Inflammatory macrophage treated with lipopolysaccharide for 4 hours (primary cell): ENCODE measurements at places on chromosomes 13 and 19.

DNA sequence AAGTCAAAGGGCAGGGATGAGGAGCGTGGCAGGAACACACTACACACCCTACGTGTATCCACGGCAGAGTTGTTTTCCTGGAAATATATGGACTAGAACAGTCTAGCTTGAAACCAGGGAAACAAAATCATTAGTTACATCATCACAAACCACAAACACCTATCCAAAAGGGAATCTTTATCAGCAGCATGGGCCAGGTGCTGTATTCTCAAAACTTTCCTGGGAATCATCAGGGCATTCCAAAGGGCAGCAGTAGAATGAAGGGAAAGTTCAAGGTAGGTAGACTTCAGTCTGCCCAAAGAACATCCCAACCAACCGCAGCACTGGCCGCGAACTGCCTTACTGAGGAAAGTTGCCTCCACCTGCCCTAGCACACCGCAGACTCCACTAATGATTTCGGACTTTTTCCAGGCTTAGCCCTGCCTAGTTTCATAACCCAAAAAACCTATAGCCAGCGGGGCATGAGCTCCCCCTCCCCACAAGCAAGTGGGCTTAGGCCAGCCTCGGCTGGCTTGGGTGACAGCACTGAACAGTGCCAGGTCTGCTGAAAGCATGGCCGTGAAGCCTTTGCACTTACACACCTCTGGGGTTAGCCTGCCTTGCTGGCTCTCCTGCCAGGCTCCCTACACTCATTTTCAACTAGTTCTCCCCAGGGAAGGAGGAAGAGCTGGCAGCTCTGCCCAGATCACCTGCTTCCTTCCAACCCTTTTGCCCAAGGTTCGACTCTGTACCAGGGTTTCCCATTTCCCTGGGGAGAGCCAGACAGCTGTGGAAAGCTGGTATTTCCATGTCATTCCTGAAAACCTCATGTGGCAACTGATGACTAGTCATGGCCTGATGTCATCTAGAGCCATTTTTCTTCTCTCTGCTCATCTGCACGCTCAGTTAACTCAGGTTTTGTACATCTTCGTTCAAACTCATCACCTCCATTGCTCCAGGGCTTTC, 77.3 kb upstream of the UBAC2 start:
- no peak for DNase-seq

DNA sequence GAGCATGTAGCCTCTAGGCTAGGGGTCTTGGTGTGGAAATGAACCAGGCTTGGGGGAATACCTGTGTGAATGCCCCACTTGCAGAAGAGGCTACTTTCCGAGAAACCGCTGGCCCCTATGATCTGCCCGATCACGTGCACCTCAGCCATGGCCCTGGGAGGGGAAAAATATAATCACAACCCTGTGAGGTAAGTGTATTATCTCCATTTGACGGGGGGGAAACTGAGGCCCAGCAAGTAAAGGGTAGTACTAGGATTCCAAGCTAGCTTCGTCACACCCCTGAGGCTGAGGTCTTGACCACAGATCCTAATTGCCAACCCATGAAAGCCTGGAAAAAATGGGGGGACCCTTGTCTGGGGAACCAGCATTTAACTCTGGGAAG, 587 bp downstream of the B9D2 start:
- DNase-seq, result no peak

GRCh38 chr13:108463340-108463739, 166.1 kb upstream of the MYO16 start:
- no peak for DNase-seq

GRCh38 chr19:6065685-6066374, 44.5 kb downstream of the RFX2 start:
- DNase-seq, result peak; percentile 85

DNA sequence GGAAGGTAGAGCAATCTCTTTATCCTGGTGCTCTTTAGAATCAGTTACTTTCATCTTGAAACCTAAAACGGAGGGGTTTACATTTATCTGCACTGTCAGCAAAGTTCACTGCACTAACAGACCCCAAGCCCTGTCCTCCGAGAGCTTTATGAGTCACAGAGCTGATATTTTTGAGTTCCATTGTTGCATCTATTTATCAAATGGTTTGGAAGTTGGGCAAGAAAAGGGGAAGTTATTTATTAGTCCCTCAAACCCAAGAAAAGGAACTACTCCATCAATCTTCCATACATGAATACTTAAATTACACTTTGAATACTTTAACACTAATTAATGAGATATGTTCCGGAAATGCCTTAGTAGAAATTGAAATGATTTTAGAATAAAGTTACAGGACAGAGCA, 55.5 kb downstream of the EDNRB start:
- DNase-seq, result peak; percentile 48

- peak; percentile 78 for DNase-seq
Measured at GRCh38 chr19:17803264-17803896, 8.4 kb downstream of the B3GNT3 start.

- DNase-seq, result peak; percentile 49
Measured at GRCh38 chr19:10206226-10206885, 11.6 kb upstream of the DNMT1 start.

DNA sequence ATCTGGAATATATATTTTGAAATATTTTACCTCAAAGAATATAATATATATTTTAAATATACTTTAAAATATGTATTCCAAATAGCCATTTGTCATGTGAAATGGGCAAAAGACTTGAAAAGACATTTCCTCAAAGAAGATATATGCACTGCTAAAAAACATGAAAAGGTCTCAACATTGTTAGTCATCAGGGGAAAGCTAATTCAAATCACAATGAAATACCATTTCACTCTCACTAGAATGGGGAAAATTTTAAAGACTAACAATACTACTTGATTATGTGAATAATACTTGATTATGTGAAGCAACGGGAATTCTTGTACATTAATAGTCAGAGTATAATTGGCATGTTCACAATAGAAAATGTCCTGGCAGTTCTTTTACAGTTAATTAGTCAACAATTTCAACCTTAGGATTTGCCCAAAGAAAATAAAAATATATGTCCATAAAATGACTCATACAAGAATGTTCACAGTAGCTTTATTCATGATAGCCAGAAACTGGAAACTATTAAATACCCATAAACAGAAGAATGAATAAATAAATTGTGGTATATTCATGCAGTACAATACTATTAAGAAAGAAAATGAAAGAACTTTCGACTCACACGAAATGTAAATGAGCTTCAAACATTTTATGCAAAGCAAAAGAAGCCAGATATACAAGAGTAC, 6.8 kb upstream of the KBTBD6 start:
- no peak for DNase-seq

DNA sequence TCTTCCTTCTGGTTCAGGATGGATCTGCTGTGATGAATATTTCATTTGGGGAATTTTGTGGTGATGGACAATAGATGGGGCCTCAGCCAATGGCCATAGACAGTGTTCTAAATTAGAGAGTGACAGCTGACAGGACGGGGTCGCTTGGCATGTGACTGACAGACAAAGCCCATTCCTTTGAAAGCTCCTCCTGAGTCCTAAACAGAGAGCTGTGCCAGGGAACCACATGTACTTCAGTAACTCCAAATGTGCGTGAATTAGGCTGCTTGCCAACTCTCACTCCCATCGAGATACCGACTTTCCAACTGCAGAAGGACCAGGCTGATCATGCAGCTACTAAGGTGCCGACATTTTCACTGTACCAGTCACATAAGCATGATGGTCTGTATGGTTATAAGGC, 187.7 kb downstream of the SHISA2 start:
- no peak for DNase-seq

- DNase-seq, result no peak
Measured at GRCh38 chr13:30963791-30964190, 31.3 kb downstream of the TEX26 start.

- DNase-seq, result peak; percentile 47
Measured at GRCh38 chr13:44802491-44802890, 186.8 kb downstream of the NUFIP1 start.

GRCh38 chr19:6070720-6071485, 39.4 kb downstream of the RFX2 start:
- DNase-seq, result no peak

GRCh38 chr19:56306016-56306415, 8.6 kb downstream of the ZSCAN5A start:
- DNase-seq, result no peak
